ENCODE measurements at places on chromosomes 13 and 19.

- no peak for DNase-seq
These were observed 212.1 kb downstream of the KCNRG start for GRCh38 chr13:50227361-50227760.

GRCh38 chr13:24459234-24459633 lies 53.3 kb downstream of the PARP4 start:
- DNase-seq = no peak

GRCh38 chr13:99357131-99357596 lies 50.0 kb upstream of the GPR183 start:
- DNase-seq = no peak

GRCh38 chr13:86765462-86765861 lies 905.7 kb upstream of the SLITRK5 start:
- no peak for DNase-seq

- no peak for DNase-seq
These were observed 820 bp downstream of the EID2 start for GRCh38 chr19:39539165-39539517.
